Omental fat pad (tissue), 4 donors: ENCODE measurements at places on chromosomes 6 and 20. TPM values are rescaled to one million over a fixed set of nuclear protein-coding genes. Genes with fewer than 3 reads are reported as not detected.

GRCh38 chr6:227074-227782, 65.1 kb upstream of the DUSP22 start:
- DNase-seq = no peak

- DNase-seq = no peak
These were observed 197.3 kb downstream of the CENPW start for GRCh38 chr6:126537061-126537816.

GRCh38 chr6:6604566-6604965, 16.0 kb downstream of the LY86 start:
- no peak for DNase-seq

DNA sequence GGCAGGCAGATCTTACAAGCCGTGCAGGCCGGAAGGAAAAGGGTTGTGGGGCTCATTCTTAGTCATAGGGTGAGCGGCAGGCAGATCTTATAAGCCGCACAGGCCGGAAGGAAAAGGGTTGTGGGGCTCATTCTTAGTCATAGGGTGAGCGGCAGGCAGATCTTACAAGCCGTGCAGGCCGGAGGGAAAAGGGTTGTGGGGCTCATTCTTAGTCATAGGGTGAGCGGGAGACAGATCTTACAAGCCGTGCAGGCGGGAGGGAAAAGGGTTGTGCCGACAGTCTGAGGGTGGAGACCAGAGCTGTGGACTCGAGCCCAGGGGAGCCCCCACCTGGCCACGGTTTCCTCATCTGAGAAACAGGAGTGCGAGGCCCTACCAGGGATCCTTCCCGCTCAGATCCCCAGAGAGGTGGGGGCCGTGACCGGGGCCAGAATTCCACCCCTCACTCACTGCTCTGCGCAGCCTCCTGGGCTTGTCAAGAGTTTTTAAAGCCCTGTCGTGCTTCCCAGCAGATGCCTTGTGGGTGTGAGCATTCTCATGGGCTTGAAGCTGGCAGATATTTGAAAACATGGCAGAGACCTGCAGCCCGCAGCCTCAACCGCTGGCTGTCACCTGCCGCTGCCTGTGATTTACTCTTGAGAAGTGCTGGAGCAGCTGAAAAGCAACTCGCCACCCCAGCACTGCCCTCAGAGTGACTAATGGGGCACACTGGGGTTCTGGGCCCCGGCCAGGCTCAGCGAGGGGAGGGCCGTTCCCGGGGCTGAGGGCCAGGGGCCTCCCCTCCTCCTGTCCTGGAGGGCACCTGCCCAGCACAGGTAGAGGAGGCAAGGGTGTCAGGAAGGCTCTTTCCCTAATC, 31.9 kb downstream of the NTSR1 start:
- no peak for DNase-seq

DNA sequence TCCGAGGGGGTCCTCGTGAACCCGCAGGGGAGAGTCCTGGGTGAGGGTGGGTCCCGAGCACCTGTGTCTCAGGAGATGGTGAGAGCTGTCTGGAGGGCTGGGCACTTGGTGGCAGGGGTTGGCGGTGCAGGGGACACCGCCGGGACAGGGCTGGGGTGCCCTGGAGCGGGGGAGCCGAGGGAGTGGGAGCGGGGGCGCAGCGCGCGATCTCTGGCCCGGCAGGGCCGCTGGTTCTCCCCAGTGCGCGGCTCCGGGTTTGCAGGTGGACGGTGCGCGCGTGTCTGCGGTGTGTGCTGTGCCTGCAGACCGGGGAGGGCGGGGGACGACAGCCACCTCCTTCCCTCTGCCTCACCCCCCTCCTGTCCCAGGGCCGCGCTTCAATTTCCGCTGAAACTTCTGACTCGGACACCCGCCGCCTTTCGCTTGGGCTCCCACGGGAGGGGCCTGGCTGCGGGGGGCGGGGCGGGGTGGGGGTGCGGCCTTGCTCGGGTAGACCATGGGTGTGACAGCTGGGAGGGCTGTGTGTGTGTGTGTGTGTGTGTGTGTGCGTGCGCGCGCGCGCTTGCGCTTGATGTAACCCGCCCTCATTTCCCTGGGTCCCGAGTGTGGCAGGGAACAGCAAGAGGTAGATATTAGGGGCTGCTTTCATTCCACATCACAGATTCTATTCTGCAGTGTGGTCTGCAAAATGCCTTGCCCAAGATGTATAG, 1.2 kb downstream of the TRIB3 start:
- DNase-seq = no peak

DNA sequence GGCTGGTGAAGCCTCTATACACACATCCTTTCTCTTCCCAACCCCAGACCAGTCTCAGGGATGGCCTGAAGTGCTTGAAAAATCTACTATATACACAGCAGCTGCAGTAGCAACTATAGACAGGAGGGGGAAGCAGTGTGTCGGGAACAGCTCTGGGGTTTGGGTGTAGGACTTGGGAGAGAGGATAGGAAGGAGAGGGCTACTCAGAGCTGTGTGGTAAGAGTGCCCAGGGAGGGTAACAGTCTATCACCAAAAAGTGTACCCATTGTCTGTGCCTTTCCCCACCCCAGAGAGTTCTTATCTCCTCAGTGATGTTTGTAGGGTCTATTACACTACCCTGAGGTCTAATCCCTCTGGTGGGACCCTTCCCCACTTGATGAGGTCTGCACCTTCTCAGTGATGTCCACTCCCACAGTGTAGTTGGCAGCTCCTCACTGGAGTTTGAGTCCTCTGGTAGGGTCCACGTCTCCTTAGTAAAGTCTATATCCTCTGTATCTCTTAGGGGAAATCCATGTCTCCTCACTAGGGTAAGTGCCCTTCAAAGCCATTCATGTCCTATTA, 1.5 kb upstream of the GGT7 start:
- peak; percentile 85 for DNase-seq

GRCh38 chr20:8292793-8293192, 160.7 kb downstream of the PLCB1 start:
- no peak for DNase-seq

GRCh38 chr6:29965873-29966601, 23.7 kb downstream of the HLA-A start:
- DNase-seq = peak; percentile 63

The PNLDC1 gene
- total RNA-seq = not detected

The ECT2L gene
- total RNA-seq = not detected

The LAMP5 gene
- not detected for total RNA-seq

The RIOK1 gene
- total RNA-seq = 19.6 TPM

The TMC2 gene
- 0.46 TPM for total RNA-seq

The OSER1 gene
- 52.7 TPM for total RNA-seq
